Naive thymus-derived CD4-positive, alpha-beta T cell (primary cell): ENCODE measurements at places on chromosomes 4 and X. TPM values are rescaled to one million over a fixed set of nuclear protein-coding genes. Genes with fewer than 3 reads are reported as not detected.

GRCh38 chr4:13633671-13634070 is 6.1 kb upstream of the BOD1L1 start:
- DNase-seq = no peak

GRCh38 chrX:129761596-129761995 is 18.2 kb upstream of the SASH3 start:
- no peak for DNase-seq

Gene CLGN
- total RNA-seq = not detected in 2 replicates

DNA sequence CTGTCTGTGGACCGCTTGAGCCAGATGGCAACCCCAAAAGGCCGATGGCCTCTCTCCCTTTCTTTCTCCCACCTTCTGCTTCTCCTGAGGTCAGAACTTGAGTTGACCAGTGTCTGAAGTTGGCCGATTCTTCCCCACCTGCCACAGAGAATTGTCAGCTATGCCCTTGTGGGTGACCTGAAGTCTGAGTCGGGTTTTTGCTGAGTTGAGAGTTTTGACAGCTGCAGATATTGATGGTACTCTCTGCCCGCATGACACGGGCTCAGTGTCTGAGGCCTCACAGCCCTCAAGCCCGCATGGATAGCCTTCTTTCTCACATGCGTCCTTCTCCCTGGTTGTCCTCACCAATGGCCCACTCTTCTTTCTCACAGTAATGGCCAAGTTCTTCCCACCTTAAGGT is 111.0 kb downstream of the EFNB1 start:
- no peak for DNase-seq

GRCh38 chrX:68503836-68504636 is 5.2 kb downstream of the YIPF6 start:
- DNase-seq = peak; percentile 32

Gene MAGEB6B
- not detected for total RNA-seq

- DNase-seq = no peak
Observed at GRCh38 chrX:136457303-136457917, 30.3 kb upstream of the BRS3 start.

Gene USP17L11
- not detected for total RNA-seq

DNA sequence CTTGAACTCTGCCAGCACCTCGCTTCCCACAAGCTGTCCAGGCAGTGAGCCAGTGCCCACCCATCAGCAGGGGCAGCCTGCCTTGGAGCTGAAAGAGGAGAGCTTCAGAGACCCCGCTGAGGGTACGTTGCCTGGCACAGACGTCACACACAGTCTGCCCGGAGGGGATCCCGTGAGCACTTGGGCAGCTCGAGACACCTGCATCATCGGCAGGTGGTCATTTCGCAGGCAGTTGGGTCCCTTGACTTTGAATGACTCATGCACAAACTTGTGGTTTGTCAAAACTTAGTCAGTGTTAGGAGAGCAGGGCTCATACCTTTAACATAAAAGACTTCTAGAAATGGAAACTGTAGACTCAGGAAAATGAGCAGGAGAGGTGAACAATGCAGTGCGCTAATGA is 9.9 kb downstream of the TACC3 start:
- no peak for DNase-seq

Gene MAGEB10
- not detected for total RNA-seq

Gene ELF2
- 40.1 and 41.2 TPM in 2 replicates for total RNA-seq

- DNase-seq = no peak
Observed at GRCh38 chr4:102815981-102816380, 11.4 kb downstream of the UBE2D3 start.

DNA sequence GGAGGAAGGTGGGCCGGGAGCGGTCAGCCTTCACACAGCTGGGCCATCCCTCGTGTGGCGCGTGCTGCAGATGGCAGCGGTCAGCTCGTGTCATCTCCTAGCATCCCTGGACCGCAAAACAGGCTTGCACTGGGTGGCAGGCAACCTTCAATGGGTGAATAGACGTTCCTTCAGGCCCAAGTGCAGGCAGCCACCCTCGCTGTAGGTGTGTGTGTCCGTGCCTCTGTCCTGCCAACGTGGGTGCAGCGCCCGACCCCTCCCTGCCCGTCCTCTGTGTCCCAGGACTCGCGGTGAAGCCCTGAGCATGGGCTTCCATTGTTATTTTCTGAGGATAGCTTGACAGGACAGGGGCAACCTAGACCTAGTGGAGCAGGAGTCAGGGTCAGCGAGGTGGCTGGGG is 79.8 kb upstream of the STOX2 start:
- DNase-seq = no peak

GRCh38 chrX:48893556-48894348 is 3.8 kb downstream of the TIMM17B start:
- DNase-seq = no peak

Gene FOXO4
- total RNA-seq = 11.9 and 14.6 TPM in 2 replicates

Gene JADE3
- total RNA-seq = 0.11 TPM

GRCh38 chr4:53775381-53775780 is 184.1 kb upstream of the LNX1 start:
- DNase-seq = no peak
